HTR-8/SVneo (cell line): ENCODE measurements at places on chromosomes 13 and 19.

DNA sequence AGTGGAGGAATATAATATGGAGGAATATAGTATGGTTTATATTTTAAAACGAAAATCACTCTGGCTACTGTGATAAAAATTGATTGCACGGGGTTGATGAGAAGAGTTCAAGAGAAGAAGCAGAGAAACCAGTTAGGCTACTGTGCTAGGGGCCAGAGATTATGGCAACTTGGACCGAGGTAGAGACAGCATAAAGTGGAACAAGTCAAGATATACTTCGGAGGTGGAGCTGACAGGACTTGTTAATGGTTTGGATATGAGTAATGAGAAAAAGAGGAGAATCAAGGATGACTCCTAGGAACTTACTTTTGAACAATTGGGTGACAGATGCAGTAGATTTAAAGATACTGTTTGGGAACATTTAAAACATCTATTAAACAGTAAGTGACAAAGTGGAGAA is 6.6 kb upstream of the WDFY2 start:
- no peak for DNase-seq

DNA sequence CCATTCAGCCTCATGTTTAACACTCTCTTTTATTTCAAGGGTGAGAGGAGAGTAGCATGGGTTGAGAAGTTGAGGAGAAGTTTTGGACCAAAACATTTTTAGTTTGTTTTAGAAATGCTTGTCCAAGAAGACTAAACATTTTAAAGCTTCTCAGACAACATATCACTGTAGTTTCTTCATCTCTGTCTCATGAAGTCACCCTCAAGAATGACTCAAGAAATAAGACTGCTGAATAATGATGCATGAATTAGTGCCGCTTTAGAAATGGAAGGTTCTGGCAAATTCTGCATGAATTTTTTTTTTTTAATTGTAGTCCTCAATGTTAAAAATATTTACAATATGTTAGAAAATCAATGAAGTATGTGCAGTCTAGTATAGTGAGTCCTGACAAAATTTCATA is 422.7 kb upstream of the ARGLU1 start:
- DNase-seq, result no peak

- no peak for DNase-seq
Measured at GRCh38 chr19:6476155-6476895, 5.3 kb downstream of the DENND1C start.

- DNase-seq, result no peak
Measured at GRCh38 chr13:43377149-43377548, 353.8 kb downstream of the DNAJC15 start.

GRCh38 chr19:12163826-12164225 is 930 bp downstream of the ZNF136 start:
- DNase-seq, result no peak

- no peak for DNase-seq
Measured at GRCh38 chr13:25300861-25301346, 521 bp upstream of the NUP58 start.

DNA sequence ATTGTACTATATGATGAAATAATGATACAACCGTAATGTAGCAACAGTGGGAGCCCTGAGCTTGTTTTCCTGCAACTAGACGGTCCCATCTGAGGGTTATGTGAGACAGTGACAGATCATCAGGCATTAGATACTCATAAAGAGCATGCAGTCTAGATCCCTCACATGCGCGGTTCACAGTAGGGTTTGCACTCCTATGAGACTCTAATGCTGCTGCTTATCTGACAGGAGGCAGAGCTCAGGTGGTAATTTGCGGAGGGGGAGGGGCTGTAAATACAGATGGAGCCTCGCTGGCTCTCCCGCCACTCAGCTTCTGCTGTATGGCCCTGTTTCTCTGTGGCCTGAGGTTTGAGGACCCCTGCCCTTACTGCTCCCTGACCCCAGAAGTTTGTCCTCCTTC is 13.7 kb downstream of the EPHX3 start:
- DNase-seq, result no peak

DNA sequence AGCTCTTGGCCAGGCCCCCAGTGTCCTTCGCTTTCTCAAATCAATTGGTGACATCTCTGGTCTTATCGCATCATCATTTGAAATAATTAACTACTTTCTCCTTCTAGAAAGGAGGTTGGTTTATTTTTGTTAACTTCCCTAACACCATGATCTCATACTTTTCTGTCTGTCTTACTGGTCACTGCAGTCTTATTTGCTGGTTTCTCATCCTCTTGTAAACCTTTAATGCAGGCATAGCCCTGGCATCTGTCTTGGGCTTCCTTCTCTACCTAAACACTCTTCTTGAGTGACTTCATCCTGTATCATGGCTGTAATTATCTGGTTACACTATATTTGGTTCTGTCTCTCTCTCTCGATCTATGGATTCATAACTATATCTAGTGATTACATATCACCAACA is 152.8 kb downstream of the CYSLTR2 start:
- no peak for DNase-seq

- no peak for DNase-seq
Measured at GRCh38 chr19:8697671-8698432, 743 bp downstream of the ACTL9 start.

DNA sequence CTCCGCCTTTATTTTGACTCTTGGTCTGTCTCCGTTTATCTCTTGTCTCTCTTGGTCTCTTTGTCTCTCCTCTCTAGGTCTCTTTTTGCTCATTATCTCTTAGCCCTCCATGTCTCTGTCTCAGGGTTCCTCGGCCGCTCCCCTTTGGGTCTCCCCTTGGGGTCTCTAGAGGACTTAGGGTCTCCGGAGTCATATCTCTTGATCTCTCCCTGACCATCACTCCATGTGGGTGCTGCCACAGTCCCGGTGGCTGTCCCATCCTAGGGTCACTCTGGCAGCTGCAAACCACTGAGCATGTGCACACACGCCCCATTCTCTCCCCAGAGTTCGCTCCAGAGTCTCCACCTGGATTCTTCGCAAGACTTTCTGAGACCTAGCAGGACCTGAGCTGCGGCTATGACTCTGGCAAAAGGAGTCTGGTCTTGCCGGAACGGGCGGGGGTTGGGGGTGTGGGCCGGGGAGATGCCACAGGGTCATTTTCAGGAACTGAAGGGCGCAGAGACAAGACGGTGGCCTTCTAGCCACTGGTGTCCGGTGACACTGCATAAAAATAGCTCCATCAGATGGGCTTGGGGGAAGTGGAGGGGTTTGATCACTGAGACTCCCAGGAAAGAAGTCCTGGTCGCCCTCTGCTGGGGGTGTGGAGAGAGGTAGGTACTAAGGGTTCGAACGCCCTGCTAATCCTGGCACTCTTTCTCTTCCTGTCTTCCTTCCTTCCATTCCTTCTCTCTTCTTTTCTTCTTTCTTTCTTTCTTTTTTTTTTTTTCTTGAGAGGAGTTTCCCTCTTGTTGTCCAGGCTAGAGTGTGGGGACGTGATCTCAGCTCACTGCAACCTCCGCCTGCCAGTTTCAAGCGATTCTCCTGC is 1.2 kb upstream of the KCNA7 start:
- DNase-seq, result no peak

GRCh38 chr13:79386125-79386826 is 19.8 kb downstream of the RBM26 start:
- DNase-seq, result no peak

DNA sequence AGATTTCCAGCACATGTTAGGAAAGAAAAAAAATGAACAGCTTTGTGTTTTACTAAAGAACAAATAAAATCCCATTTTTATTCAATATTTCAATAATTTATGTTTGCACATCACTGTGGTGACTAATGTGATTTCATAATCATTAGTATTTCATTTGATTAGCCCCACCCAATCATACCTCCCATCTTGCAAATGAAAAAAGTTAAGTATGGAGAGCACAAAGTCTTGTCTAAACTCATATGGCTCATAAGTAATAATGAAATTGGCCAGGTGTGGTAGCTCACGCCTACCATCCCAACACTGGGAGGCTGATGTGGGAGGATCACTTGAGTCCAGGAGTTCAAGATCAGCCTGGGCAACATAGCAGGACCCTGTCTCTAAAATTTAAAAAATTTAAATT is 3.8 kb downstream of the ZNF490 start:
- DNase-seq, result no peak

DNA sequence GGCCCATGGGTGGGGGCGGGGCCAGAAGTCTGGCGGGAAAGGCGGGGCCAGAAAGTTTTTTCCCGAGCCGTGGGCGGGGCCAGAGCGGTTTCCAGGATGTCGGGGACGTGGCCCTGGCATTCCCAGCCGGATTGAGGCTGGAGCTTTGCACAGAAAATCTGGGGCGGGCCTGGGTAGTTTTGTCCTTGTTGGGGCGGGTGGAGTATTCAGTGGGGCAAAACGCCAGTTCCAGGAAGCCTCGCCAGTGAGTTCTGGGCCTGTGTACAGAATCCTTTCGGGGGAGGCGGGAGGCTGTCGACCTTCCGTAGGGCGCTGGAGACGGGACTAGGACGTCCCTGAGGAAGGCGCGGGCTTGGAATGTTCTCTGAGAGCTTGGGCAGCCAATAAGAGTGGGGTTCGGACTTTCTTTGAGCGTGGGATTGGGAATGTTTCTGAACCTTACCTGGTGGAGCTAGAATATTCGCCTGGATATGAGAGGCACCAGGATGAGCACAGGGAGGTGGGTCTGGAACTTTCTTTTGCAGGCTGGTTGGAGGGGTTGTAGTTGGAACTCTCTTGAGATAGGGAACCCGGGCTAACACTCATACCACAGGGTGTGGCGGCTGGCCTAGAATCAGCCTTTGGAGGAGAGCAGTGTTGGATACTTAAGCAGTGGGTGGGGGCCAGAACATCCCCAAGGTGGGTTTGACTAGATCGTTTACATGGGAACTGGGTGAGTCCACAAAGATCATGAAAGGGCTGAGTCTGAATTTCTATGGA is 1.3 kb downstream of the CCDC9 start:
- DNase-seq, result peak; percentile 90

GRCh38 chr13:51231456-51231855 is 9.3 kb downstream of the FAM124A start:
- no peak for DNase-seq

GRCh38 chr19:4115050-4115817 is 8.7 kb downstream of the MAP2K2 start:
- DNase-seq, result no peak

DNA sequence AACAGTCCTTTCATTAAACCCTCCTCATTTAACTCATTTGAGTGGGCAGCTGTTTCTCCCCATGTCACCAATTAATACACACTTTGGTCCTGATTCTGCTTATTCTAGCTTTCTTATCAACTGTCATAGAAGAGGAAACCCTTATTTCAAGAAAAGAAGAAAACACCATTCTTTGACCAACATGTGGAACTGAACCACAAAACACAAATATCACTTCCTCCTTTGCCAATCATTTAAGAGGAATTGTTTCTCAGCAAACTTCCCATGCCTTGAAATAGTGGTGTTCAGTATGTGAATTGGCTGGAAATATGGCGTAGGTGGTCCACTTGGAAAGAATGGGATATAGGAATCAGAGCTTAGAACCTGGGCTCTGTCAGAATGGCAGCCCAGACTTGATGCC is 20.4 kb downstream of the MBD3L2B start:
- DNase-seq, result no peak

- DNase-seq, result no peak
Measured at GRCh38 chr19:11534948-11535347, 3.7 kb upstream of the CNN1 start.

DNA sequence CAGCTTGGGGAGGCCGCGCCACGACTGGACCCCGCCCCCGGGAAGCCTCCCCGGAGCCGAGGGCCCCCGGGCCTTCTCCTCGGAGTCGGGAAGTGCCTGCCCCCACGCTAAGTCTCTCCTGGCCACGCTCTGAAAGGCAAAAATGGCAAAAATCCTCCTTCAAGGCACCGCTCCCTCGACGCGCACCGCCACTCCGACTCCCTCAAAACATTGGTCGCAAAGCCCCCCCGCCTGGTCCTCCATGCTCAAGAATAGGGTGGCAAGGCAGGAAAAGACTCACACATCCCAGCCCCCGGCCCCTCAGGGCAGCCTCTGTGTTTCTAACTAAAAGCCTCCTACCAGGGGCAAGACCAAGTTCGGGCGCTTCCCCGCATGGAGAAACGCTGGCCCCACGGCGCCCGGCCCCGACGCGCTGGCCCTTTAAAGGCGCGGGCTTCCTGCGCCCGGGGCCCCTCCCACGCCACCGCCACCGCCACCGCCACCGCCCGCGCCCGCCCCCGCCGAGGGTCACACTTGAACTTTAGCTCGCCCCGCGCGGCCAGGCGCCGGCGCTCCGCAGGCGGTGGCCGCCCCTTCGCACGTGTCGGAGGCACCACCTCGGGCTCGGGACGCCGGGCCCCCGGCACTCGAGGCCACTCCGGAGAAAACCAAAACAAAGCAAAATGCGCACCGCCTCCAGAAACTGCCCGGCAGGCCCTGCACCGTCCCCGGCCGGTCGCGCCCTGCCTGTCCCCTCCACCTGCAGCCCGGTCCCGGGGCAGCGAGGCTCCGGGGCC is 1.9 kb downstream of the FOXO1 start:
- no peak for DNase-seq

- no peak for DNase-seq
Measured at GRCh38 chr19:47895165-47895782, 9.2 kb upstream of the SULT2A1 start.

GRCh38 chr13:101053301-101054093 is 362.8 kb downstream of the NALCN start:
- DNase-seq, result no peak

DNA sequence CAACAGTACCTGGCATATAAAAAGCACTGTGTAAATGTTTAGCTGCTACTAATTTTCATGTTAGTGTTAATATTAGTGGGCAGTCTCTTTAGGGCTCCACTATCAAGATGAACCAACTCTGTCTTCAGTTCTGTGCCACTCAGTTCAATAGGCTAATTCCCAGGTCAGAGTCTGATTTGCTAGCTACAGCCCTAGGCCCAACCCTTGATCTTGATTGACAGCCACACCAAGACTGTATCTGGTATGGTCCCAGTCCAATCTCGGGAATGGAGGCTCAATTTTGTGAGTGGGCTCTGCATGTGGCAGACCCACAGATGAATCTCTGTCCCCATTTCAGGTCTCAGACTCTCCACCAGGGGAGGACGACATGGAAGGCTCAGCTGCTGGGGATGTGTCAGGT is 46.1 kb downstream of the MAP4K1 start:
- DNase-seq, result no peak

GRCh38 chr13:110416131-110417025 is 109.3 kb downstream of the COL4A2 start:
- DNase-seq, result no peak

GRCh38 chr13:54424344-54424743 is 1395.7 kb downstream of the OLFM4 start:
- DNase-seq, result no peak

DNA sequence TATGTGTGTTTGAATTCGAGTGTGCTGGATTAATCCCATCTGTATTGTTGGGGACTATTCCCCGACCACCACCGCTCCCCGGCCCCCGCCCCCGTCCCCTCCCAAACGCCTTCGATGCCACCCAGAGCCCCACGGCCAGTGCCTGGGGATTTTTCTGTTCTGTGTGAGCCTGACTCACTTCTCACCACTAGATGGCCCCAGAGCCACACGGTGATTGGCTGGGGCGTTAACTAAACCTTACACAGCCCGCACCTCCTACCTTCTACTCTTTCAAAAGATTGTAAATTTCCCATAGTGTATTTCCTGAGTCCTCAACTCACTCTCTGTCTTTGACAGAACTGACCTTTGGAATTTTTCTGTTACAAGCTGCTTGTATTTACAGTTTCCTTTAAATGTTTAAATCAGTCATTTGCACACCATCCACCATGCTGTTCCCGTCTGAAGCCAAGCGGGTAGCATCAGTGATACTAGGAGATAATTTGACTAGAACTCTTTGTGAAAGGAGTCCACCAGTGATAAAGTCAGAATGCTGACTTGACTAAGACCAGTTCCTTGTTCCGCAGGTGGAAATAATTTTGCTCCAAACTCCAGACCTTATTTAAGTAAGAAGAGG is 61.4 kb downstream of the RFX2 start:
- peak; percentile 79 for DNase-seq

GRCh38 chr19:40605216-40605971 is 4.2 kb downstream of the LTBP4 start:
- no peak for DNase-seq
